Smooth muscle cell of bladder (primary cell): ENCODE measurements at places on chromosomes 2 and 18. TPM values are rescaled to one million over a fixed set of nuclear protein-coding genes. Genes with fewer than 3 reads are reported as not detected.

The AMER3 gene
- total RNA-seq = not detected in 2 replicates

The KLHL30 gene
- total RNA-seq = 0.46 and 0.57 TPM in 2 replicates

The MAPK4 gene
- total RNA-seq = 0.09 TPM in 1 of 2 replicates, not detected in the other

The MERTK gene
- 0.14 and 0.28 TPM in 2 replicates for total RNA-seq

The CAPN14 gene
- under 0.01 and 0.09 TPM in 2 replicates for total RNA-seq

The ARHGAP15 gene
- total RNA-seq = 0.09 and 0.14 TPM in 2 replicates

The LIPG gene
- total RNA-seq = 12.4 and 19.8 TPM in 2 replicates

The ANKRD62 gene
- total RNA-seq = not detected in 2 replicates

The RAPGEF4 gene
- 0.43 and 1.9 TPM in 2 replicates for total RNA-seq

The TMEM37 gene
- total RNA-seq = 0.37 and 0.57 TPM in 2 replicates

The SCN7A gene
- total RNA-seq = 0.09 and 0.14 TPM in 2 replicates

The KIF5C gene
- under 0.01 and 0.09 TPM in 2 replicates for total RNA-seq

The C2orf92 gene
- total RNA-seq = 0.85 and 1.5 TPM in 2 replicates

The MSTN gene
- 0.09 and 0.14 TPM in 2 replicates for total RNA-seq

The PPP1R1C gene
- 1.00 TPM in 1 of 2 replicates, not detected in the other for total RNA-seq

The OTOS gene
- not detected in 2 replicates for total RNA-seq

The COL5A2 gene
- 779 and 785 TPM in 2 replicates for total RNA-seq

The APOB gene
- total RNA-seq = under 0.01 TPM in 2 replicates

The DPYSL5 gene
- total RNA-seq = not detected in 2 replicates

The SCN9A gene
- total RNA-seq = 7.8 and 11.6 TPM in 2 replicates

The CHRNG gene
- total RNA-seq = not detected in 2 replicates

The HS1BP3 gene
- total RNA-seq = 24.5 and 27.5 TPM in 2 replicates

The VIL1 gene
- total RNA-seq = not detected in 2 replicates

The RPRM gene
- total RNA-seq = not detected in 2 replicates
